ENCODE measurements at places on chromosomes 13 and 19.

GRCh38 chr13:94309576-94309975 lies 169.9 kb downstream of the DCT start:
- no peak for DNase-seq

- no peak for DNase-seq
Observed at GRCh38 chr19:19327672-19328071, 7.0 kb downstream of the MAU2 start.

GRCh38 chr13:103354171-103354570 lies 288.0 kb upstream of the SLC10A2 start:
- peak; percentile 75 for DNase-seq

DNA sequence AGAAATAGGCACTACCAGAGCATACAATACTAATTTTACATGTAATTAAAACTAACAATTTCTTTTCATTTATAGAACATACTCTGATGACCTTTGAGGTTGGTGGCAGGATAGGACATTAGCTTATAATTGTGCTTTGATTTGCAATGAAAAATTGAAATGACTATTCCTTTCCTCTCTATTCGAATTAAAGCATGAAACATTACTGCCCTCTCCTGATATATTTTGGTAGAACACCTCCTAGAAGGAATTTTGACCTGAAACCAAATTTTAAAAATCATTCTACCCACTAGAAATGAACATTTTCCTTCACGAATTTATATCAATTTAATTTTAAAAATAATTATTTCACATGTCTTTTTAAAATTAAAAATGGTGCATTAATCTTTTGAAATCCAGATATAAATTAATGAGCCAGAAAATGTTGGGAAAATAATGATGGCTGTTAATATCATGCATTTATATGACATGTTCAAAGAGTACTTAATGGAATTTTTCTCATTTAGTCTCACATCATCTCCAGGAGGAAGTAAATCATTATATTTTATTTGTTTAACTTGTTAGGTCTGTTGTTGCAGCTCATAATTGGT lies 556.3 kb upstream of the ARGLU1 start:
- peak; percentile 12 for DNase-seq

DNA sequence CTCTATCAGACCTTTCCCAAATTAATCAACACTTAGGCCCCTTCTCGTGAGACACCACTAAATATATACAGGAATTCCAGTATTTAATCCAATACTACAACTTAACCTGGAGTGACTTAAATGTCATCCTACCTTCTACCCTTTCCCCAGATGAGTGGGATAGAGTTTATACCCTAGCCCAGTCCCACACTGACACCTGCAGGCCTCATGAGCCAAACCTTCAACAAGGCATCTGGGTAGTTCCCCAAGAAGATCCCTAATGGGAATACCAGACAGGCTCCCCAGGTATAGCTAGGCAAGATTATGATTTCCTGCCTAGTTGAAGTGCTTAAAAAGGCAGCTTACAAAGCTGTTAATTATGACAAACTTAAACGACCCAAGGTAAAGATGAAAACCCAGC lies 15.9 kb downstream of the ZNF83 start:
- DNase-seq: no peak

- DNase-seq: peak; percentile 30
Observed at GRCh38 chr19:6216996-6217751, 62.6 kb downstream of the MLLT1 start.

DNA sequence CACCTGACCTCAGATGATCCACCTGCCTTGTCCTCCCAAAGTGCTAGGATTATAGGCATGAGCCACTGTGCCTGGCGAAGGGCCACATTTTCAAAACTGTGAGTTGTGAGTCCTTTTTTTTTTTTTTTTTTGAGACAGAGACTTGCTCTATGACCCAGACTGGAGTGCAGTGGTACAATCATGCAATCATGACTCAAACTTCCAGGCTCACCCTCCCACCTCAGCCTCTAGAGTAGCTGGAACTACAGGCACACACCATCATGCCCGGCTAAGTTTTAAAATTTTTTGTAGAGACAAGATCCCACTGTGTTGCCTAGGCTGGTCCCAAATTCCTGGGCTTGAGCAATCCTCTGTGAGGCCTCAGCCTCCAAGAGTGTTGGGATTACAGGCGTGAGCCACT lies 3.8 kb upstream of the MYPOP start:
- DNase-seq: no peak

All from fibroblast of skin of left quadriceps (primary cell).